ENCODE measurements at places on chromosomes 2 and 18.

DNA sequence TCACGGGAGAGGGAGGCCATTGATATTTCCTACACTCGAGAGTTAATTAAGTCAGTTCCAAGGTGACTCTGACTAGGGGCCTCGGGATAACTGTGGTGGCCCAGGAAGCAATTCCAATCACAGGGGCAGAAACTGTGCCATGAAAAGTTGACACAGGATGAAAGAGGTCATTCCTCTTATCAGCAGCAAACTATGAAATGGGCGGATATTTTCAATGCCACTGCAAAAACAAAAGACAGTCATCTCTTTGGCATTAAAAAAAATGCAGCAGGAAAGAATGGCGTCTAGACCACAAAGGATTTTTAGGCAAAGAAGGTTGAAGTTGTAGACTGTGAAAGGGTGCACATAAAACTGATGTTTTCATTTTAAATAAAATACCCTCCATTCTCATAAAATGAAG is 50.0 kb downstream of the TGIF1 start:
- DNase-seq, result no peak

GRCh38 chr2:160460333-160460731 is 33.3 kb downstream of the RBMS1 start:
- DNase-seq, result no peak

- DNase-seq, result no peak
These were observed 41.6 kb downstream of the NDC80 start for GRCh38 chr18:2612996-2613395.

DNA sequence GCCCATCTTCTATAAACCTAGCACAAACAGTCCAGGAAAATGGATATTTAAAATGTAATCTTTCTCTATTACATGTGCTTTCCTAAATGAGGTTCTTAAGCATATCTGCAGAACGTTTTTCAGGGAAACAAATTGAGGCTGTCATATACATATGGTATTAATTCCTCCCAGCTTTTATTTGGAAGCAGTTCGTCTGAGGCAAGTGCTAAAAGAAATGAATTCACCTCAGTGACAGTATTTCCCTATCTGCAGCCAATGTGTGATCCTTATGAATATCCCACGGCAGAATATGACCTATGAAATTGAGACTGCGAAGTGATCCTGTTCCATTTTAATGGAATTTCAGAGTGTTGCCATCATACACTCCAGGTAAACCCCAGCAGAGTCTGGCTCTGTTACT is 7.1 kb downstream of the MYOM1 start:
- DNase-seq, result no peak

GRCh38 chr2:212540341-212540740 is 1.7 kb upstream of the ERBB4 start:
- no peak for DNase-seq

GRCh38 chr18:26459340-26459739 is 89.0 kb downstream of the KCTD1 start:
- no peak for DNase-seq

- no peak for DNase-seq
These were observed 279.0 kb downstream of the CALCRL start for GRCh38 chr2:187168720-187169713.

DNA sequence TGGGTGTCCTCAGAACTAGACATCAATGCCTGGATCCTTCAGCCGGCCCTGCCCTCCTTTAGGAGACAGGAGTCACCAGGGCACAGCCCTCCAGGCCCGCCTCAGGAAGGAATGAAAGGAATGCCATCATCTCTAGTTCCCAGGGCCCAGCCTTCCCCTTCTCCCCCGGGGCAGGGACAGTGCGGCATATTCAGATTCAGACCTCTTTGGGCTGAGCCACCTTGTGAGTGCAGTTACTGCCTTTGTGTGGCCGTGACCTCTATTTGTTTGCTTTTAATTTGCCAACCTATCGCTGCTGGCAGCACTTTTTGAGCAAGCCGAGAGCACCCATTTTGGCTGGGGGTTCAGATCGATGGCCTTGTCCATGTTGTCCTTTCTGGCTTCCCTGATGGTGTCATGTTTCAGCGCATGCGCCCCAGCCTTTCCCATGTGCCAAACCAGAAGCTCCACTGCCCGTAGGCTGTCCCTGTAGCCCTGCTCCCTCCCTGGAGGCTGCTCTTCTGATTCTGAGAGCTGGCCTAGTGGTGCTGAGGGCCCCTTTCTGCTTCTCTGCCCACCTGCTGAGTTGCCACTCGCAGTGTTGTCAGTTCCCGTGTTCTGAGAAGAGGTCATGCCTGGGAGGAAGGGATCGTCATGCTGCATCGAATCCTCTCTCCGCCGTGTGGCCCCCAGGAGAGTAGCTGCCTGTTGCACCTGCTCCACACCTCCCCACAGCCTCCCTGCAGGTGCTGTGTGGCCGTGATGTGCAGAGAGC is 10.9 kb downstream of the ANKRD23 start:
- peak; percentile 60 for DNase-seq

DNA sequence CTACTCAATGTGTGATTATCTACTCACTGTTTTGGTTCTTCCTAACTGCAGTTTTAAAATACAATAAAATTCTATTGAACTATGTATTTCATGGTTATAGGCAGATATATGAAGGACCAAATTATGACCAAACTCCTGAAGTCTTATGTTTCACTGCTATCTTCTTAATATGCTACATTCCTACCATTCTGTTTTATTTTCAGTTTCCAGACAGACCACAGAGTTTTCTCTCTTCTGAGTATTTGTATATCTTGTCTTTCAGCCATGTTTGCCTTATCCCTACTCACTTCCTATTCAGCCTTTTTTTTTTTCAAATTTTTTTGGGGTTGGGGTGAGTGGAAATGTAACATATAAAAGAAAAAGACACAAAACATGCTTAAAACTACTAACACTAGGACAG is 6.3 kb downstream of the RFTN2 start:
- no peak for DNase-seq

DNA sequence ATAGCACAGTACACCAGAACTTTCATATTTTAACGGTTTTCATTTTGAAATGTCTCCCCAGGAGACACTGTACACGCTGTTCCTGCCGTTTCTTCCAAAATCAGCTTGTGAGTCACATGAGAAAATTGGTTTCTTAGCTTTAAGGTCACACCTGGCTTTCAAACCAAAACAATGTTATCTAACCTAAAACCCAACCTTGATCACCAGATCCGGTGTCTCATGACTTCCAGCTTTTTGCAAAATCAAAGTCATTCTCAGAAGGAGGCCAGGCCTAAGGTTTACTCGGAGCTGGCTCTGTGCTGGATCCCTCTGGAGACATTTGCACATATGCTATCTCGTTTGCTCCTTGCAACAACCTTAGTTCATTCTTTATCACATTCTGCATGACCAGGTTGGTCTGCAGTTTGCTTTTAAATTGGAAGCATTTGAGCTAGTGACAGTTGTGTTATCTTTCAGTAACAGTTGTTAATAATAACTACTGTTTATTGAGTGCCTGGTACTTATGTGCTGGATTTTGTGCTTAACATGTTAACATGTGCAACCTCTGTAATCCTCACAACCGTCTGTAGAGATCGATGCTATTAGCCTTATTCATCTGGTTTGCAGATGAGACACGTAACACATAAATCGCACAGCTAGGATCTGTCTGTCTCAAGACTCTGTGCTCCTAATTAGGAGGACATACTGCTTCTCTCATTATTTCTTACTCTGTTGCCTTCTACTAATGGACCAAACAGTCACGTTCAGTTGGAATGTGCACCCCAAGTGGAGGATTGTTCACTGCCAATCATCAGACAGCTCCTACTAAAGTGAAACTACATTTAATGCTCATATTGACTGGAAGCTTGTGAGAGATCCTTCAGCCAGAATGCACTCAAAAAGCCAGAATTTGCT is 105.5 kb downstream of the RNF144A start:
- DNase-seq, result no peak

- no peak for DNase-seq
These were observed 107.9 kb upstream of the DLX2 start for GRCh38 chr2:172210599-172210998.

DNA sequence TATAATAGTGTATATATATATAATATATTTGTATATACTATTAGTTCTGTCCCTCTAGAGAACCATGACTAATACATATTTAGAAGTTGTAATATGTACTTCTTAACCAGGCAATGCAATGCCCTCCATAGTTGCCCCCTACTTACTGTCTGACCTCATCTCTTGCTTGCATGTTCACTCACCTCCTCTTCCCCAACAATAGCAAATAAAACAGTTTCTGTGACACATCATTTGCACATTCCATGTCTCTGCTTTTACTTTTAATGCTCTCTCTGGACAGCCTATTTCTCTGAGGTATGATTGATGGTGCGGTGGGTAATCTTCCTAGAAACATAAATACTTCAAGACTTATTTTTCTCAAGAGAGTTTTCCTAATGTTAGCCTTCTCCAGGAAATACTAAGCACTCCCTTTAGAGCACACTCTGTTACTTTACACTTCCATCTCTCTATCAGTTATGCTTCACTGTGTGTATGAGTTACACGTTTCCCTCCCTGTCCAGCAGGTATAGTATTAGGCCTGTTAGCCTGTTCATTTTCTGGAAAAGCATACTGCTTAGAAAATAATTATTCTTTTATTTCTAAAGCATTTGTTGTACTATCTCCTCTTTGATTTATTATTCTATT is 295.6 kb upstream of the LRATD1 start:
- DNase-seq, result no peak

- no peak for DNase-seq
These were observed 69.3 kb downstream of the KCNG2 start for GRCh38 chr18:79866889-79867574.

DNA sequence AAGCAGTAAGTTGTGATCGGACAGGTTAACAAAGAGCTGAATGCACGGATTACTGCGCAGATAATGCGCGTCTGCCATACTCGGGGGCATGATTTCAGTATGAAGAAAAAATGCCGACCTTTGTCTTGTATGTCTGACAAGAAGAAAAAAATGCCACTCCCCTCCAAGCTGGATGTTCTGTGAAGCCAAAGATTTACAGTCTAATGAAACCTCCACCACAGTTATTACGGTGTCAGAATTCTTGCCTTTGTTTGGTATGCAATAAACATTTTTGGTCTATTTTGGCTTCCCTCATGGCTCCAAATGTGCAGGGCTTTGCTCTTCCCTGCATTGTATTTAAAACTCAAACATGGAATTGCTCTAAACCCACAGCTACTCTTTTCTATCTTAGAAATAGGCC is 72.2 kb upstream of the THUMPD2 start:
- DNase-seq, result no peak

DNA sequence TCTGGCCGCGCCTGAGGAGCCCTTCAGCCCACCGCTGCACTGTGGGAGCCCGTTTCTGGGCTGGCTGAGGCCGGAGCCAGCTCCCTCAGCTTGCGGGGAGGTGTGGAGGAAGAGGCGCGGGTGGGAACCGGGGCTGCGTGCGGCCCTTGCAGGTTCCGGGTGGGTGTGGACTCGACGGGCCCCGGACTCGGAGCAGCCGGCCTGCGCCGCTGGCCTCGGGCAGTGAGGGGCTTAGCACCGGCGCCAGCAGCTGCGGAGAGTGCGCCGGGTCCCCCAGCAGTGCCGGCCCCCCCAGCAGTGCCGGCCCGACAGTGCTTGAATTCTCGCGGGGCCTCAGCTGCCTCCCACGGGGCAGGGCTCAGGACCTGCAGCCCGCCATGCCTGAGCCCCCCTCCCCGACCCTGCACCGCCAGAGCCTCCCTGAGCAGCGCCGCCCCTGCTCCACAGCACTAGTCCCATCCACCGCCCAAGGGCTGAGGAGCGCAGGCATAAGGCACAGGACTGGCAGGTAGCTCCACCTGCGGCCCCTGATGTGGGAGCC is 534.2 kb downstream of the ZNF804A start:
- no peak for DNase-seq

DNA sequence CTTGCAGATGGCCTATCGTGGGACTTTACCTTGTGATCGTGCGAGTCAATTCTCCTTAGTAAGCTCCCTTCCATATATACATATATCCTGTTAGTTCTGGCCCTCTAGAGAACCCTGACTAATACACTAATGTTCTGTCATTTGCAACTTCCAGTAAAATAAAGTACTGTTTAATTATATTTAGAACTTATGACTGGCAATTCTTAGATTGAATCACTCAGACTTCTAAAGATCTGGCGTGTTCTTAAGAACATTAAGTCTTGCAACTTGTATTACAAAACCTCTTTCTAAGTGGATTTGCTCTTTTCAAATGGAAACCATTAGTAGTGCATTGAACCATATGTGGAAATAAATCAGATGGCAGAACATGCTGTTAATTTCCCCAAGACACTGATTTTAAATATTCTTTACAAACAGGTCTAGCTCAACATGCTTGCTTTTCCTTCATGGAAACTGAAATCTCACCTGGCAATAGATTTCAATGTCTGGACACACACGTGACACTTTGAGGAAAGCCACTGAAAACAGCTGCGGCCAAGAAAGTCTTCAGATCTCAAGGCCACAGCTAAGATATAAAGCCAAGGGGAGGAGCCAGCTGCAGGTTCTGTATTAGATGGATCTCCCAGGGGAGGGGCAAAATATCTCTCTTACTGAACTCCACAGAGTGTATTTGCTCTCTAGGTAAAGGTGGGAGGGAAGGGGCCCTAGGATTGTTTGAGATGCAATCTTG is 50.6 kb downstream of the PMAIP1 start:
- no peak for DNase-seq
